Stimulated activated CD4-positive, alpha-beta T cell treated with anti-CD3 and anti-CD28 coated beads, Interleukin-4, amount 100 ng/mL, for 4 hours (primary cell): ENCODE measurements at places on chromosomes 2 and 18.

- no peak for DNase-seq
Measured at GRCh38 chr2:110097506-110098220, 18.0 kb downstream of the MALL start.

DNA sequence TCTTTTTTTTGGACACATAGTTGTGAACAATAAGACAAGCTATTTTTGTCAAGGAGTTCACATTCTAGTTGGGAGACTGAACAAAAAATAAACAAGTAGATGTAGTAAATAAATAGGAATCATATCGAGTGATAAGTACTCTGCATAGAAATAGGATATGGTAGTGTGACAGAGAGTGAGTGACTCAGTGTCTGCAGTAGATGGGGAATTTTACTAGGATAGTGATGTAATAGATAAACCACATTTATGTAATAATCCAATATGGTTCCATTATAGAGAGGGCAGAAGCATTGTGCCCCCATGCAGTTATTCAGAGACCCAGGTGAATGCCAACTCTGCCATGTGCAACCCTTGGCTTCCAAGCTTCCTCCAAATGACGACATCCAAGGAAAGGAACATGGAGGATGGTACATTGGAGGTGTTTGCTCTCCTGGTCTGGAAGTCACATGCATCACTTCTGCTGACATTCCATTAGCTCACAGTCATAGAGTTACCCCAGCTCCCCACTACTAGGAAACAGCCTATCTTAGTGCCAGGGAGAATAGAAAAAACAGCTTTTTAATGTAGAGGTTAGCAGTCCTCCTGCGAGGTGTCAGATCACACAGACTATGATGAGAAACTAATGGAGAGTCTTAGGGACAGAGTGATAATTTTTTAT lies 595.4 kb downstream of the NYAP2 start:
- DNase-seq, result no peak

GRCh38 chr2:133104871-133105270 lies 434.9 kb upstream of the LYPD1 start:
- DNase-seq, result no peak

DNA sequence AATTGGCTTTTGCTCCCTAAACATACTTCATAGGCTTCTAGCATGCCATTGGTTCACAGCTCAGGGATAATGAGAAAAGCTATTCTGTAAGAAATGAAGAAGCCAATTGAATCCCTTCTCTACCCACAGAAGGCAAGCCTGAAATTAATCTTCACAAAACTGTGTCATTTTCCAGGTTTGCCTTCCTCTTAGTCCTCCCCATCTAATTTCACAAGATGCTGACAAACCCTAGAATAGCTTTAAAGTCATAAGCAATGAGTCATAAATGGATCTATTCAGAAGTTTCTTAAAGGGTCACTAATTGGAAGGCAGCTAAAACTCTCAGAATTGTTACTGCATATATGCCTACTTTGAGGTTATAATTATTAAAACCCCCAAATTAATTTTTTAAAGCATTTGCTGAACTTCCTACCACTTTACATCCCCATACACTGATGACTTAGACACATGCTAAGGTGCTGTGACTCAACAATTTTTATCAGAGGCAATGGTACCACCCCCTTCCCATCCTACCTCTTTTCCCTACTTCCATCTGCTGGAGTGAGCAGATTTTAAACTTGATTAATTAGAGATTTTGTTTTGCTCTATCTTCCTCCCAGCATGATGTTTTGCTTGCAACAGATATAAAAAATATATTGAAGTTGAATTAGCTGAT lies 51.3 kb upstream of the NABP1 start:
- no peak for DNase-seq

GRCh38 chr2:73175663-73176204 lies 26.6 kb upstream of the NOTO start:
- DNase-seq, result peak; percentile 61

- no peak for DNase-seq
Measured at GRCh38 chr2:108786008-108786353, 590 bp upstream of the CCDC138 start.

GRCh38 chr2:120255071-120255470 lies 2.4 kb downstream of the RALB start:
- DNase-seq, result no peak

- no peak for DNase-seq
Measured at GRCh38 chr2:121519153-121519552, 11.5 kb upstream of the RNU4ATAC start.

GRCh38 chr2:221112744-221113143 lies 459.4 kb downstream of the EPHA4 start:
- DNase-seq, result no peak

- no peak for DNase-seq
Measured at GRCh38 chr18:13289481-13290205, 71.1 kb downstream of the LDLRAD4 start.

- no peak for DNase-seq
Measured at GRCh38 chr2:36462311-36462935, 106.8 kb downstream of the CRIM1 start.

DNA sequence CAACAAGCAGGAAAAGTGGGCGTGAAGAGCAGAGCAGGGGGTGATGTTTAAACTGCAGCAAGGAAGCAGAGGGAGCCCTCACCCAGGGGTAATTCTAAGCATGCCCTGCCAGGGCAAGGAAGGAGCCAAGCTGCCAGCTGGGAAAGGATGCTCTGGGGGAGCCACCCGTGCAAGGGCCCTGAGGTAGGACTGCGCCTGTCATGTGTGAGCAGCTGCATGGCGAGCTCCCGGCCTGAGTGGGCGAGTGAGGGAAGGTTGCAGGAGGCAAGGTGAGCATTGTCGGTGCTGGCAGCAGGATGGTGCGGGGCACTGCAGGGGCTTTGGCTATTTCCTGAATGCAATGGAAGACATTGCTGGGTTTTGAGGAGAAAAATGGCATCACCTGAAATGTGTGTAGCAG lies 107.2 kb downstream of the COPS8 start:
- no peak for DNase-seq

- no peak for DNase-seq
Measured at GRCh38 chr2:237440819-237441281, 26.9 kb upstream of the COL6A3 start.

- DNase-seq, result no peak
Measured at GRCh38 chr18:5395860-5396448, 100.4 kb upstream of the ZBTB14 start.

DNA sequence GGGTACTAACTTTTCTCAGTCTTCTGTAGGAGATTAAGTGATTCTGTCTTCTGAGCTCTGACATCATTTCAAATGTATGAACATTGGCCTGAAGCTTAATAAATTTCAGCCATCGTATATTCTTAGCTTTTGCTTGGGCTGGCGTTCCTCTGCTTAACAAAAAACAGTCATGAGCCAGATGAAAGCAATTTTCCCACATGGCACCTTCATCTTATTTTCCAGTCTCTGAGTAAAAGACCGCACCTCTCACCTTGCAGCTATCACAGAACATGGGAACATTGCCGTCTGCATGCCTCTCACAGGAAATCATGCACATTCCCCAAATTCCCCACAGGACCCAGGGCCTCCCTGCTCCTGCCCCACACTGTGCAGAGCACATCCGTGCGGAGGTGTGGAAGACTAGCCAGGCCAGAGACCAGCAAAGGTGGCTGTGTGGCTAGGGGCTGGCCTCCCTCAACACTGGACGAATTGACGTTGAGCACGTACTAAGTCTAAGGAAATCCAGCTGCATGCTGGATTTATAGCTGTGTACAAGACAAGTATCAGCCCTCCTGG lies 531.8 kb upstream of the ID2 start:
- no peak for DNase-seq

- no peak for DNase-seq
Measured at GRCh38 chr2:20174410-20174809, 50.5 kb downstream of the SDC1 start.

- no peak for DNase-seq
Measured at GRCh38 chr2:172540421-172540820, 15.5 kb upstream of the PDK1 start.

- DNase-seq, result no peak
Measured at GRCh38 chr2:108145557-108146326, 94.0 kb upstream of the SULT1C3 start.

- DNase-seq, result no peak
Measured at GRCh38 chr2:24889221-24889620, 30.8 kb downstream of the ADCY3 start.

DNA sequence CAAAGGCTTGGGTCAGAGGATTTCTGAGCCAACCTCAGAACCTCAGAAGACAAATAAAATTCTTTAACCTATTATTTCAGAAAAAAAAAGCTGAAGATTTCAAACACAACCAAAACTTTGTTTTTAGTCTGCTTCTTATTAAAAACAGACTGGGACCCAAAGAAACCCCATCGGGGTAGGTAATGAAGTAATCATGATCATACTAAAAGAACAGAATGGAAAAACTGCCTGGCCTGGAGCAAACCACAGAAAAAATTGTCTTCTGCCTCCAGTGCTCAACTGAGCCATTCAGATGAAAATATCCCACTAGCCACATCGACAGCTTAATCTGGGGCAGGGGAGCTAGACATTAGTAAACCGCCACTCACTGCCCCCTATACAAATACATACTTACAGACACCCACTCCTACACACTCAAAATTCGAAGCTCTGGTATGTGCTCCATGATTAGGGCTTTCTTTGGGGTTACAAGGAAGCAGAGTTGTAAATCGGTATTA lies 76.5 kb downstream of the SDC1 start:
- DNase-seq, result no peak

- DNase-seq, result no peak
Measured at GRCh38 chr2:219125225-219125885, 35.3 kb downstream of the NHEJ1 start.

GRCh38 chr2:149184991-149185390 lies 145.4 kb upstream of the LYPD6 start:
- no peak for DNase-seq

DNA sequence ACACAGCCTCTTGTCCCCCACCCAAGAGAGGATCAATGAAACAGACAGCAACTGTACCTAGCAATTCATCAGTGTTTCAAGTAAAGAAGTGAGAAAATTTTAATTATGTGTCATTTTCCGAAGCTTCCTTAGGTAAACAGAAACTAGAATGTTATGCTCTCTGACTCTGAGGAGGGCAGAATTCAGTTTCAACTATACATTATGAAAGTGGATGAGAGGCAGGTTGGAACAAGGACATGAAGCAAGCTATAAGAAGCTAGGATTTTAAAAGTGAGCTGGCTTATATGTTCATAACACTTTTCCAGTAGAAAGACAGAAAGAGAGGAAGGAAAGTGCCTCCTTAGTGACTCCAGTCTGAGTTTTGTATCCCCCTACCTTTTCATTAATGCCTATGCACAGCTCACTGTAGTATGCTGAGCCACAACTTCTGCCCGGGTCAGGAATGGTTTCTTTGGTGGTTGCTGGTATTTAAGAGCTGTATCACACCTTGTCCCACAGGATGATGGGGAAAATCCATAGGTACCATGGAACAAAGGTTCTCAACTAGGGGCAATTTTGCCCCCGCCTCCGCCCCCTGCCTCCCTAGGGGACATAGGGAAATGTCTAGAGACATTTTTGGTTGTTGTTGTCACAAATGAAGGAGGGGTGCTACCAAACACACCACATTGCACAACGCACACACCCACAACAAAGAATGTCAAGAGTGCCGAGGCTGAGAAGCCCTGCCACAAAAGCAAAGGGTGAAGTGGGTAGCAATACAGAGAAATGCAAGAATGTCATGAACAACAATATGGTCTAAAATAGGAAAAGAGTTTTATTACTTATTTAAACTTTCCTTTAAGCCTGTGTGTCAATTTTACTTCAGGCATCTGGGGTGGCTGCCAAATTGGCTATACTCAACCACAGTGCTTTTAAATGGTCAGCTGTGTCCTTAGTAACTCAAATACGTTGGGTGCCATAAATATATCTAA lies 161.0 kb upstream of the ZFP36L2 start:
- DNase-seq, result no peak

GRCh38 chr2:71576541-71576940 lies 123.2 kb downstream of the DYSF start:
- no peak for DNase-seq

GRCh38 chr2:43989545-43989944 lies 6.2 kb downstream of the LRPPRC start:
- no peak for DNase-seq

DNA sequence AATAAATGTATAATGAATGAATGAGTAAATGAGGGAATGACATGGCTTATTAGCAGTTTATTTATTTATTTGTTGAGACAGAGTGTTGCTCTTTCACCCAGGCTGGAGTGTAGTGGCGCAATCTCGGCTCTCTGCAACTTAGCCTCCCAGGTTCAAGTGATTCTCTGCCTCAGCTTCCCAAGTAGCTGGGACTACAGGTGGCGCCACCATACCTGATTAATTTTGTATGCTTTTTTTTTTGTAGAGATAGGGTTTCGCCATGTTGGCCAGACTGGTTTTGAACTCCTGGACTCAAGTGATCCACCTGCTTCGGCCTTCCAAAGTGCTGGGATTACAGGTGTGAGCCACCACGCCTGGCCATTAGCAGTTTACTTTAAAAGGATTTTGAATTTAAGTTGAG lies 100.3 kb upstream of the CAVIN2 start:
- DNase-seq, result no peak

GRCh38 chr2:156294945-156295580 lies 37.5 kb downstream of the NR4A2 start:
- no peak for DNase-seq

DNA sequence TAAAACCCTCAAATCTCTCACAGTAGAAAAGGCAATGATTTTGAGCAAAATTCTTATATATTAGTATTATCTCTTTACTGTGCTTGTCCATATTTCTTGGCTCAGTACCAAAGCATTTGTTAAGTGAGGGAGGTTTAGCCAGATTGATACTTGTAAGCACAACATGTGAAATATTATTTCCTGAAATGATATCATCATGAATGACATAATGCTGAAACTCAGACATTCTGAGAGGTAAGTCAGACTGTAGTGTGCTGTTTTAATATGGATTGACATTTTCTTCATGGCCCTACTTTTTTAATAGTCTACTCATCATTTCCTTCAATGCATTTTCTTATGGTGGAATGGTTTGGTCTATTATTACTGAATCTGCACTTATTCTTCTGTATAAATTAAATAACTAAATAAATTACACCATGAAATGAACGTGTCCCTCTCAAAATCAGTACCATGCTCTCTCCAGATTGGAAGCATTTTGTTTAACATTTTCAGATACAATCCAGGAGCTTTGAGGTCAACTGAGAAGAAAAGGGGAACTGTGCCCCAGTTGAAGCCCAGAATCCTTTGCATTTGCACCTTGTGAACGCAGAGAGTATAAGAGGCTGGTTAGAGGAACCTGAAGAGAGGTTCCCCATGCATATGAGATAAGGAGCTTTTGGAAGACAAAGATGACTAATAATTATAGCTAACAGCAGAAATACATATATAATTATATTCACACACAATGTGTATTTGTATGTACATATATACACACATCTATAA lies 50.1 kb upstream of the CRACDL start:
- no peak for DNase-seq

- DNase-seq, result no peak
Measured at GRCh38 chr2:43005245-43005974, 213.0 kb upstream of the HAAO start.

DNA sequence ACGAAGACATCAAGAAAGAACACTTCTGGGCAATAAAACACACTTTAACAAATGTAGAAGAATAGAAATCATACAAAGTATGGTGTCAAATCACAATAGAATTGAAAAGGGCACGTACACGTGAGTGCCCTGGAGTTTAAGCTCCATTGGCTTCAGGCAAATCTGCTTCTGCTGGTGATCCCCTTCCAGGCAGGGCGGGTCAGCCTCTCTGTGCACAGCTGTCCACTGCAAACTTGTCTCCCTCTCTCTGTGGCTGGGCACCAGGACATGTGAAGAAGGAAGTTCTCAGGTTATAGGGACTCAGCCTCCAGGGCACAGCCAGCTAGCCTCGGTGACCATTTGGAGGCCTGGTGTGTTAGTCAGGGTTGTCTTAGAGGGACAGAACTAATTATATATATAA lies 66.0 kb downstream of the ST3GAL5 start:
- no peak for DNase-seq

GRCh38 chr18:63439334-63439733 lies 17.1 kb upstream of the VPS4B start:
- DNase-seq, result peak; percentile 12
